ENCODE measurements at places on chromosomes 5 and 9.

- peak; percentile 94 for DNase-seq
Measured at GRCh38 chr5:172870291-172870714, 36.3 kb downstream of the ERGIC1 start.

DNA sequence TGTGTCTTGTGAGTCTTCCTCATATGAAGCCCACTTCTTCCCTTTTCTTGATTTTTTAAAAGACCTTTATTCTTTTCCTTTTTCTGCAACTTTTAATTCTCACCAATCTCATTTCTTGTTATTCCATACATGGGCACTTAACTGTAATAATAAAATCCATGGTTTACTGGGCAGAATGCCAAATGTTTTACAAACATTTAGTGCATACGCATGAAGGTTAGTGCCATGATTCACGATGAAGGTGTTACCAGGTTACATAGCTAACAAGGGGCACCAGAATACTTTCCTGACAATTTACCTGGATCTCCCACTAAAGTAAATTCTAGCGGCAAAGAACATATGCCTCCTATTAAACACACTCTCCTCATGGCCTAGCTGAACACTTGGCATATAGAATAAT lies 28.5 kb downstream of the MAN2A1 start:
- no peak for DNase-seq

GRCh38 chr9:90991953-90992352 lies 190.3 kb downstream of the SYK start:
- peak; percentile 31 for DNase-seq

DNA sequence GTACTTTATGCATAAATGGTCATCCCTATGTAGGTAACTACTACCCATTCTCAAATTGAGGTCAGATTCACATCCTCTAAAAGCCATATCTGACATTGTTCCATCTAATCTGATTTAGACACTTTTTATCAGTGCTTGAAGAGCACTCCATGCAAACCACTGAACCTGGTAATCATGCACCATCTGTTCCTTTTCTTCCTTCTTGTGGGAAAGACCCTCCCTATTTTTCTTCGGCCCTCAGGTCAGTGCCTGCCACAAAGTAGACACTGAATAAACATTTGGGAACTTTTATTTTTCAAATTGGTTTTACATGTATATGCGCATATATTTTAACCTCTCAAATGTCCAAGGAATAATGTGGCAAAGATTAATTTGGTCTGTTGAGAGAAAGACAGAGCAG lies 26.0 kb upstream of the PDE4D start:
- no peak for DNase-seq

- no peak for DNase-seq
Measured at GRCh38 chr5:110096419-110096818, 406.7 kb downstream of the MAN2A1 start.

DNA sequence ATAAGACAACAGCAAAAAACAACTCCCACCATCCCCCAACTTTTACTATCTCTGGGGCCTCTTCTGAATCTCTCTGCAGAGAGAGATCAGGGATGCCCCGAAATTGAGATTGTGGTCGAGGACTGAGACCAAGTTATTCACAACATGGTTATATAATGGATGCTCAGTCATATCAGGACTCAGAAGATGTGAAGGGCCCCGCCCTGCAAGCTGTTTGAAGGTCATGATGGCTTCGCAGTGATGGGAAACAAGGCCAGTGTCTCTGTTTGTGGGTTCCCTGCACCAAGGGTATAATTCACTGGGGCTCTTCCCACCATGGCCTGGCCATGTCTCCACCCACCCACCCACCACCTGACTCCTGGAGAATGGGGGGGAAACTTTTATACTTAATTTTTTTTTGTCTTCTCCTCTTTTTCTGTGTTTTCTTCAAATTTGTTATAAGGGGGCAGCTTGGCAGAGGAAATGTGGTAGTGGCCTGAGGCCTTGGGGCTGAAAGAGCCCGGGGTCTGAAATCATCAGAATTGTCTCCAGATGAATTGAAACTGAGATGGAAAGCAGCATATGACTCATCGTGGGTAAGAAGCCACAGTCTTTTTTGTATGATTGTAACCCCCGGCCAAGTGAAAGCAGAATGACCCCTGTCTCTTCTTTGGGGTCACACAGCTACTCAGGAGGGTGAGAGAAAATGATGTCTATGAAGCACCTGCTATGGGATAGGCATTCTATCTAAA lies 15.0 kb upstream of the TEX48 start:
- DNase-seq = peak; percentile 31

All from A172 (cell line).